ENCODE measurements at places on chromosomes 1 and 21.

- DNase-seq: peak; percentile 70
Measured at GRCh38 chr1:158037866-158038359, 44.5 kb downstream of the KIRREL1 start.

DNA sequence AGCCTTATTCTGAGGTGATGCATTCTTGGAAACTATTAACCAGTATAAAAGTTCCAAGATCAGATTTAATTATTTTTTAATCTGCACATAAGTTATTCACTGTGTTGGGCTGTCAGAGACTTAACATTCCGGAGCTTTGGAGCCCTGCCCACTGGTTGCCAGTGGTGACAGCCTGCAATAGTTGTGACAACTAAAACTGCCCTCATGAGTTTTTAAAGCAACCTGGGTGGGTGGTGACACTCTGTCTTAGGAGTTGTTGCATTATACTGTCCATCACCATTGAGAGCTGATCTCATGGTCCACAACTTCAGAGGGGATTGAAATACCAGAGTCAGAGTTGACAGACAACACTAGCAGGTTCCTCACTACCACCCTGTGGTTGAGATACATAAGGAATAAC, 653.9 kb upstream of the USP24 start:
- DNase-seq: no peak

GRCh38 chr1:22694172-22694571, 16.5 kb upstream of the EPHB2 start:
- DNase-seq: no peak

DNA sequence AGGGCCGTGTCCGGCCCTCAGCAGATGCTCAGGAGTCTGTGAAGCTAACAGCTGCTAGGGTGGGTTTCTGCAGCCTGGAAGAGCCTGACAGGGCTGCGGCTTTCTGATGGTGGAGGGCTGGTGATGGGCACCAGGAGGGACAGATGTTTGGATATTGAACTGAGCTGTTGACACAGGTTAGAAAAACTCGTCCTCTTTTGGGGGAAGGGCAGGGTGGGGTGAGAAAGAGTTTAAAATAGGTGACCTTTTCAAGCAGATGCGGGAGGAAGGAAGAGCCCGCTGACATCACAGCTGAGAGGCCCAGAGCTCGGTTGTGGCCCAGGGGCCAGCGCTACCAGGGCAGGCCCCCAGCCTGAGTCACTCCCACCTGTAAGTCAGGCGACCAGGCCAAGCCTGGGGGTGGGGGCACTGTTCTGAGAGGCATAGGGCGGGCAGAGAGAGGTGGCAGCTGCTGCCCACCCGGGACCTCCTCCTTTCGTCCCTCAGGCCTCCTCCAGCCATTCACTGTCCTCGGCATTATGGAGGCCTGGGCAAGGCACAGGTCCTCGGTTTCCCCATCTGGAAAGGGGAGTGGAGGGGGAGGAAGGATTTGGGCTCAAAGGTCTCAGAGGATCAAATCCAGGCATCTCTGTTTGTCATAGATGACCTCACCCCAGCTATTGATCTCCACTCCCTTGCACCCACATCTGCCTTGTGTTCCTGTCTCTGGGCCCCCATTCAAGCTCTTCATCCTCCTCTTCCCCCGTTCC, 32.3 kb upstream of the ID3 start:
- DNase-seq: no peak

GRCh38 chr1:157916887-157917570, 75.4 kb upstream of the CD5L start:
- DNase-seq: no peak

- DNase-seq: no peak
Measured at GRCh38 chr21:42117967-42118780, 47.1 kb downstream of the UMODL1 start.

DNA sequence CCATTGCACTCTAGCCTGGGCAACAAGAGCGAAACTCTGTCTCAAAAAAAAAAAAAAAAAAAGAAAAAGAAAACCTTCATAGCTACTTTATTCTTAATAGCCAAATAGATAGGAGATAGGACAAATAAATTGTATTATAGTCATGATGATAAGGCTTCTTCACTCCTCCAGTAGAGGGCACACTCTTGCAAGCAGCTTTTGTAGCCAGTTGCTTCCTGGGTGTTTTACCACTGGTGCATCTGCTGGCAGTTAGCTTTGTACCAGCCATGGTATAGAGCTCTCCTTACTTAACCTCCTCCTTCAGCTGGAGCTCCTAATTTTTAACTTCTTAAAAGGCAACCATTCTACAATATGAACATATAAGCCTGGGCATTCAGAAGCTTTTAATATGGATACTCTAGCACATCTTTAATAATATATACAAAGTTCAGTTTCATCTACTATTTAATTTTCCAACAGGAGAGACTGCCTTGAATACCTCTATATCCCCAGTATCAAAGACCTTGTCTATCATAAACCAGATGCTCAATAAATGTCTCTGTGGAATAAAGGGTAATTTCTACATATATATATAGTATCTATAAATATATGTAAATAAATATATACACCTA, 35.8 kb downstream of the EVI5 start:
- no peak for DNase-seq

DNA sequence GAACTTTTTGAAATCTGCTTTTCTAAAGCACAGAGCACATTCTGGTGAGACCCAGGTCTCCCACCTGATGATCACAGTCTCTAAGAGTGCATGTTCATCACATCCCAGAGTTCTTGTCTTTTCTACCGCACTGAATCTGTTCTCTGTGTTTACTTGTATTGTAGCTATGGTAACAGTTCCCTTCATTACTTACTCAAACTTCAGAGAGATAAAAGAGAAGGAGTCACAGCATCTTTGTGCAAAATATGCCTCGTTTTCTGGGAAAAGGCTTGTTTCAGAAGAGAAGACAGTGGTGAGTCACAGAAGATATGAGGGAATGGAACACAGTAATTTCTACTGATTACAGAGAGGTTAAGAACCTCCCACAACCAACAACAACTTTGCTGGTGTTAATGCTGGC, 580.6 kb downstream of the PLA2G4A start:
- DNase-seq: no peak

DNA sequence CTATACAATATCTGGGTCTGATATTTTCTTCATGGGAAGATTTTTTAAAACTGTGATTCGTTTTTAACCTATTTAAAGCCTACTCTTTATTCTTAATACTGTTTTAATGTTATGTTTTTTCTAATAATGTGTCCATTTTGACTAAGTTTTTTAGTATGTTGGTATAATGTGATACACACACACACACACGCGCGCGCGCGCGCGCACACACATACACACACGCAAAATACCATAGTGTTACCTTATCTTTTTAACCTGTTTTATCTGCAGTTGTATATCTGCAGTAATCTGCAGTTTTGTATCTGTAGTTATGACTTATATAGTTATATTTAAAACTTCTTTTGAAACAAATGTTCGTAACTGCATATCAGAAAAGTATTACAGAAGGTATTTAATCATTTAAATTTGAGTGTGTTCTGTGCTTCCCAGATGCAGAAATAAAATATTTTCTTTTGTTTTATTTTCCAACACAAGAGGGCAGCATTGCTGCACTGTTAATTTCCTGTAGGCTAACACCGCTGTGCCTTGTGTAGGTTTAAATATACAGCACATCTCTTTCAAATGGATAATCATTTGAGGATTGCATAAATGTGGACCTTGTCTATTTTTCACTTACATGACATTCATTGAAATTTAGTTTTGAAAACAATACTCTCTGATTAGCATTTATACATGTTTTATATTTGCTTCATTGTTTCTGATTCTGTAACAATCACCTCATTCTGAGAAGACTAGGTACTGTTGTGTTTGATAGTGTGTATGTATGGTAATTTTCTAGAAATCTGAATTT, 166.1 kb downstream of the PDE4B start:
- no peak for DNase-seq

DNA sequence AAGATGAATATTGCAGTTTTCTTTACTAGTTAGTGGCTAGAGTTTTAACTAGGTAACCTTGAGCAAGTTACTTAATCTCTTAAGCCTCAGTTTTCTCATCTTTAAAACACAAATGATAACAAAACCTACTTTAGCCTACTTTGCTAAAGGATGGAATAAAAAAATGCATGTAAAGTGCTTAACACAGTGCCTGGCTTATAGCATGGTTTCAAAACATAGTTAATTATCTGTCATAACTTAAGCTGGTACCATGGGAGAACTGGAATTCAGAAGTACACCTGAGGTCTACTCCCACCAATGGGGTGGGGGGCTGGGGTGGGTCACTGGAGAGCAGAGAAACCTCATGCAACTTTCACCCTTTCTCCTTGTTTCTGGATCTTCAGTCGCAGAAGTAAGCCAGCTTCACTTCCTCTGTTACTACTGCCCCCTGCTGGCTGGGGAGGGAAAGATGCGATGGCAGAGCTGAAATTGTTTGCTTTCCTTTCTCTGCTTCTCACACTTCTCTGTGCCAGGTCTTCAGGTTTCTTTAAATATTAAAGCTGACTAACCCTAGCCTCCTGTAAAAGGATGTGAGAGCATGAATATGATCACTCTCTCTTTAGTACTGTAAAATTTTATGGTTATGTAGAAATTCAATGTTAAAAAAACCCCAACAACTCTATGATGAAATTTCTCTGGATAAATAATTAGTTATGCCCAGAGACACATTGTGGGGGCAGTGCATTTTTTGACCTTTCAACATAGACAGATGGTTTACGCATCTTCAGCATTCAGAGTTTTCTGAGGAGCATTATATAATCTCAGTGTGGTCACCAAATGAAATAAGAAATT, 324.2 kb downstream of the HLX start:
- DNase-seq: peak; percentile 35

- DNase-seq: no peak
Measured at GRCh38 chr1:93629101-93630059, 52.3 kb downstream of the BCAR3 start.

- no peak for DNase-seq
Measured at GRCh38 chr1:24547195-24547594, 8.7 kb upstream of the NCMAP start.

DNA sequence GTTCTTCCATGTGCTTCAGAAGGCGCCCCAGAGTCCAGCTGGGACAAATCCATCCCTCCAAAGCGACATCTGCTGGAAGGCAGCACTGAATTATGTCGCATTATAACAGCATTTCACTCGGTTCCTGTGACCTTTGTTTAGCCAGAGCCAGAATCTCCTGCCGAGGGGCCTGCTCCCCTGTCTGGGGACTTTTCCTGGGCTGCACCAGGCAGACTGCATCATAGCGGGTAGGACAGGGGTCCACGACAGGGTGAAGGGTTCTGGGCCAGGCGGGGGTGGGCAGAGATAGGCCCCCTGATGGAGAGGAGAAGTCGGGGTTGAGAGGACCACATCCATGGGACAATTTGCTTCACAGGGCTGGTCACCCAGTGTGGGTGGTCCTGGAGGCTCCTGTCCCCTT, 276.9 kb downstream of the MATN1 start:
- no peak for DNase-seq

DNA sequence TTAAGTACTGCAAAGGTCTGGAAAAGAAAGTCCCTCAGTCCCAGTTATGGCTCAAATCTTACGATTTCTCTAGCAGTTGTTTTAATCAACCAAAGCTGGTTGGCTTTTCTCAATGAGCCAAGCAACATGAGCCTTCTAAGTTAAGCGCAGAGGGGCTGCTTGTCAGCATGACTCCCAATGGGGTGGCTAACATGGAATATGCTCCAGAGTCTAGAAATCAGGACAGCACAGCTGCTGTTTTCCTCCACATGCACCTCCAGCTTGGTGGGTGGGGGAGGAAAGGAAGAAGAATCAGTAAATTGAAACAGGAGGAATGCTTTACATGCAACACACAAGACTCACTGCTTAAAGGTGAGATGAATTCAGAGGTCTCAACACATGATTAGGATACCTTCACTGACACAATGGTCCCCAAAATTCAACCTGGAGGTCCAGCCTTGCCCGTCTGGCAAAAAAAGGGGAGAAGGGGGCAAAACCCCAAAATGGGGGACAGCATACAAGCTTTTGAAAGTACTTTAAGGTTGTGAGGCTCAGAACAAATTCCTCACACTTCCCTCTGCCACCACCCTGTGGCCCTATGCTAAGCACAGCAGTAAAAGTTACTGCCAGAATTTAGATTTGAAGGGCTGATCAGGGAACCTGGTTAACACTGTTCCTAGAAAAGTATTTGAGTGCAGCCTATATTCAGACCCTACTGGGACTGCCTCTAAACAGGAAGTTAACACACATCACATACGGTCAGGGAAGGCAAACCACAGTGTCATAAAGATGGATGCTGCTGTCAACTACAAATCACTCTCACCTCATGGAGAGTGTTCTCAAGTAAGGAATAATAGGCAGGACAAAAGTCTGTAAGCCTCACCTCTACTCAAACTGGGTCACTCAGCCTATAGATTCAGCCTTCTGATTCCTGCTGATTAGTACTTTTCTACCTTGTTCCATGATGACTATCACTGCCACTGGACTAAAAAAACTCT, 2.6 kb downstream of the GATAD2B start:
- DNase-seq: no peak

DNA sequence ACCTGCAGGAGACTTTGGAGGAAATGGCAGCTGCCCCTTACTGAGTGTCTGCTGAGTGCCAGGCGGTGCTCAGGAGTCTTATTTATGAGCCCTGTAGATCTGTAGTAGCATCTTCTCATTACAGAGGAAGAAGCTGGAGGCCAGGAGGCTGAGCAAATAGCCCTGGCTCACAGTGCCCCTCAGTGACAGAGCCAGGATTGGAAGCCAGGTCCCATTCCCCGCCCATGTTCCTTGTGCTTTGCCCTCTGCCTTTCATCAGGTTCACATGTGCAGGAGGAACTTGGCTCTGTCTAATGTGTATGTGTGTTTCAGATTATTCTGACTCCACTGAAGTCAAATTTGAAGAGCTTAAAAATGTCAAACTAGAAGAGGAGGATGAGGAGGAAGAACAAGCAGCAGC, 21.2 kb downstream of the KDM4A start:
- DNase-seq: no peak

- DNase-seq: no peak
Measured at GRCh38 chr1:64228167-64228957, 24.9 kb downstream of the UBE2U start.

DNA sequence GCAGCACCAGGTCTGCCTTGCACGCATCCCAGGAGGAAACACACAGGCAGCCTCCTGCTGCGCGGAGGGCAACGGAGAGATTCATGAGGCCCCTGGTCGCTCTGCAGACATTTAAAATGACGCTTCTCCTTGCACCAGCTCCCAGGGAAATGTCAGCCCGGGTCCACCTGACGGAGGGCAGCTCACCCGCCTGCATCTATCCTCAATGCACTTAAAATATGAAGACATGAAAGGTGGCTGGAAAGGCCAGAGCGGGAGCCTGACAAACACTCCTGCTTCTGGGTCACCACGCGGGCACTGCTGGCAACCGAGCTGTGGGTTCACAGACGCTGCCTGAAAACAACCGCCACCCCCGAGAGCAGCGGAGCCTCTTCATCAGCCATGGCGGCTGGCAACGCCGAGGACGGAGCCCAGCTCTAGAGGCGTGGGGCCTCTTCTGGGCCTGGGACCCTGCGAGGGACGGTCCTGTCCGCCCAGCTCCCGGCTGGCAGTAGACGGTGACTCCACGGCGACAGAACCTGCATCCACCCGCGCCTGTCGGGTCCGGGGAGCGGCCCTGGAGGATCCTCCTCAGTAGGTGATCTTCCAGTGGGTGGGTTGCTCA, 22.7 kb downstream of the POFUT2 start:
- peak; percentile 54 for DNase-seq

DNA sequence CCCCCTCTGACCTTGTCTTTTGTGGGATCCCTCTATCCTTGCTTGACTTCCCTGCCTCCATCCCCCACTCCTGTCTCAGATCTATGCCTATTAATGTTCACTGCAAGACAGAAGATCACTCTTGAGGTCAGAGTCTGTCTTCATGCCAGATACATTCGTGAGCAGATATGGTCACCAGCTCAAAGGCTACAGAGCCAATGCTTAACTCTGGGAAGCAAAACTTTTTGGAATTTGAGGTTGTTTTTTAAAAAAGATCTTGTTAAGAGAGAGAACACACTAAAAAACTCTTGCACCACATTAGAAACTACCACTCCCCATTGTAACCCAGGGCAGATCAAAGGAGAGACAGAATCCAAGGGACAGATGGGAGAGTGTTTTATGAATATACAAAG, 17.1 kb upstream of the A3GALT2 start:
- DNase-seq: no peak
